ENCODE measurements at places on chromosomes 16 and 17. TPM values are rescaled to one million over a fixed set of nuclear protein-coding genes. Genes with fewer than 3 reads are reported as not detected.

The MYH8 gene
- not detected for total RNA-seq

The SMIM22 gene
- not detected for total RNA-seq

The FBXW10 gene
- not detected for total RNA-seq

The CA5A gene
- not detected for total RNA-seq

The KCNG4 gene
- total RNA-seq: not detected

The DOC2A gene
- 0.54 TPM for total RNA-seq

The RASD1 gene
- 0.46 TPM for total RNA-seq

The KCNJ18 gene
- total RNA-seq: not detected

The DLG4 gene
- total RNA-seq: 21.3 TPM

The HS3ST4 gene
- total RNA-seq: not detected

The SERPINF2 gene
- 0.75 TPM for total RNA-seq

- DNase-seq: no peak
Measured at GRCh38 chr16:19781226-19781625, 63.2 kb downstream of the IQCK start.

GRCh38 chr17:69223809-69224208 lies 4.8 kb downstream of the ABCA10 start:
- no peak for DNase-seq

GRCh38 chr17:38584350-38584925 lies 21.3 kb downstream of the SRCIN1 start:
- peak; percentile 64 for DNase-seq

- no peak for DNase-seq
Measured at GRCh38 chr17:7512105-7512504, 27.9 kb downstream of the POLR2A start.

- DNase-seq: no peak
Measured at GRCh38 chr16:2966808-2967191, 2.3 kb upstream of the PAQR4 start.

DNA sequence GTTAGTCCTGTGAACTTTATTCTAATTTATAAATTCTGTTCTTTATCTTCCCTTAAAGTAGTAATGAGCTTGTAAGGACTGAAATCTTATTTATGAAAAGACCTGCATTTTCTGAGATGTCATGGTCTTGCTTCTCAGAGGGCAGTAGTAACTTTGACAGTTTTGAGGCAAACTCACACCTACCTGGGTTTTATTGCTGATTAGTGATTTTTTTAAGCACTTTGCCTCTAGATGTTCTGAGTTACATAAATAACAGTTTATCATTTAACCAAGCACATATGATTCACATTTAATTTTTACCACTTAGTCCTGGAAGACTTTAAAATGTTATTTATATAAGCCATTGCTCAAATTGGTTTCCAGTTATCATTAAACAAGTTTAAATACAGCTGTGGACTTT lies 10.7 kb downstream of the DUSP14 start:
- no peak for DNase-seq

- DNase-seq: no peak
Measured at GRCh38 chr17:41343029-41343428, 7.6 kb downstream of the KRT33A start.

- DNase-seq: peak; percentile 26
Measured at GRCh38 chr17:74513987-74514631, 17.2 kb downstream of the CD300LB start.

DNA sequence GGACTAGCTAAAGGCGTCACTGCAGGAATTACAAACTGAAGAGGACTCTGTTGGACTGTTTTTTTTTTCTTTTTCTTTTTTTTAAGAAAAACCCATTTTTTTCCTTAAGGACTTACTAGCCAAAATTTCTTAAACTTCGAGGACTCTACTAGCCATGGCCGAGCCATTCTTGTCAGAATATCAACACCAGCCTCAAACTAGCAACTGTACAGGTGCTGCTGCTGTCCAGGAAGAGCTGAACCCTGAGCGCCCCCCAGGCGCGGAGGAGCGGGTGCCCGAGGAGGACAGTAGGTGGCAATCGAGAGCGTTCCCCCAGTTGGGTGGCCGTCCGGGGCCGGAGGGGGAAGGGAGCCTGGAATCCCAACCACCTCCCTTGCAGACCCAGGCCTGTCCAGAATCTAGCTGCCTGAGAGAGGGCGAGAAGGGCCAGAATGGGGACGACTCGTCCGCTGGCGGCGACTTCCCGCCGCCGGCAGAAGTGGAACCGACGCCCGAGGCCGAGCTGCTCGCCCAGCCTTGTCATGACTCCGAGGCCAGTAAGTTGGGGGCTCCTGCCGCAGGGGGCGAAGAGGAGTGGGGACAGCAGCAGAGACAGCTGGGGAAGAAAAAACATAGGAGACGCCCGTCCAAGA lies 878 bp downstream of the HEXIM1 start:
- DNase-seq: peak; percentile 80

DNA sequence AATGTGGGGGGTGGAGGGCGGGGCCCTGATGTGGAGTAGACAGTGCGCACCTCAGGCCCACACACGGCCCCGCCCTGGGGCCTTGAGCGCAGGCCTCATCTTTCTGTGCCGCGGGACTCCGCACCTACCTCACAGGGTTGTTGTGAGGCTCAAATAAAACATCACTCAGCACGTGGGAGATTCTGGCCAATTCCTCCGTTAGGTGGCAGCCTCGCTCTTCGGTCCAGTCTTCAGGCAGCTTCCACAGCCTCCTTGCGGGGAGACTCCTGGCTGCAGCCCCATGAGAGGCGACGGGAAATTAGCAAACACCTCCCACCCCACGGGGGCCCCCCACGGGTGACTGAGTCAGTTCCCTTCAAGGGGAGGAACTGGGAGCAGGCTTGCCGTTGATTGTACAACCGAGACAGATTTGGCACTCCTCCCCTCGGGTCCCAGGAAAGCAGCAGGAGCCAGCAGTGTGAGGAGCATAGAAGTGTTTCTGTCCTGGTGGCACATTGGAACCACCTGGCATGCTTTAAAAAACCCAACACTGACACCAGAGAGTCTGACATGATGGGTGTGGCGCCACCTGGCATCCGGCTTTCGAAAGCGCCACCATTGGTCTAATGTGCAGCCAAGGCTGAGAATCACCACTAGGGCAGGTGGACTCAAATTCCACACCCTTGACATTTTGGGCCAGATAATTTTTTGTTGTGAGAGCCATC lies 7.6 kb downstream of the MRM1 start:
- no peak for DNase-seq

- DNase-seq: no peak
Measured at GRCh38 chr17:59848778-59849177, 44.0 kb downstream of the TUBD1 start.

- no peak for DNase-seq
Measured at GRCh38 chr16:4601036-4601863, 13.4 kb downstream of the UBALD1 start.

GRCh38 chr17:45335721-45336120 lies 18.9 kb upstream of the MAP3K14 start:
- DNase-seq: no peak

- no peak for DNase-seq
Measured at GRCh38 chr16:16075488-16076422, 126.3 kb downstream of the ABCC1 start.

DNA sequence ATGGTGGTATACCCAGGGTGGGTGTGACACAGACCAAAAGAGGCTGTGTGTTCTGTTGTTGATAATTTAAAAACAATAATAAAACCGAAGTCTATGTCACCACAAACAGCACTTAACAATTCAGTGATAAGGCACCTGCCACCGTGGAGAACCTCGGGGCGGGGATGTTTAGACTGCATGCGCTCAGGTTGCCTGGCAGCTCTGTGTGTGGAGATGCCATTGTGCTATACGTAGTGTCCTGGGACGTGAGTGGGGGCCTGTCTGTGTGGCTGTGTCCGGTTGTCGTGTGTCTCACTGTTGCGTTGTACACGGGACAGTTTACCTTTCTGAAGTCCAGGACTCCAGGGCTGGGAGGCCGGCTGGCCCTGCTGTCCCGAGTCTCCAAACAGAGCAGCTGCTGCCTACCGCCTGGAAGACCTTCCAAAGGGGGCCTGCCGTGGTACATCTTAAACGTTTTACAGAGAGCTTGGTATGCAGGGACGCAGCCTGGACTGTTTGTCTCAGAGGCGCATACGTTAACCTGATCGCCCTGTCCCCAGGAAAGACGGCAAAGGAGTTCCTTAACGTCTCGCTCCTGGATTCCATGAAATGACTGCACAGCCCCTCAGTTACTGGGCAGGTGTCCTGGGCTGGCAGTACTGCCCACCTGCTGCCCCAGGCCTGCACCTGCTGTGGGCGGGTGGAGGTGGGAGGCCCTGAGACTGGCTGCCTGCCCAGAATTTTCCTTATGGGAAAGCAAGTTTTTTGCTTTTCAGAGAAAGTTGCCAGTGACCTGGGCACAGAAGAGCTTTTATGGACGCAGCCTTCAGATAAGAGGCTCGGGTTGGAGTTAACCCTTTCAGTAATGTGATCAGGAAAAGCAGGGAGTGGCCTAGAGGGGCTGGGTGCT lies 19.0 kb downstream of the SPIRE2 start:
- DNase-seq: no peak

DNA sequence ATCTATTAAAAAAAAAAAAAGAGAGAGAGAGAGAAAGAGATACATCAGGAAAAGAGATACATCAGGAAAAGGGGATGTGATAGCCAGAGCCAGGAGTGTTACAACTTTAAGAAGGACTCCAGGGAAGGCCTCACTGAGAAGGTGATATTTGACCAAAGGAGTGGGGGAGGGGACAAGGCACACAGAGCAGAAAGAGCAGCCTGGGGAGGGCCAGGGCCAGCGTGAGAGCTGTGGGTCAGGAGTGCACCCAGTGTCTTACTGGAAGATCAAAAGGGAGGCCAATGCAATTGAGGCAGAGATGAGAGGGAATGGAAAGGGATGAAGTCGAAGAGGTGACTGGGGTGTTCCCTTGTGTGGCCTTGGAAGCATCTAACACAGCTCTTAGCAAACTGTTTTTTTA lies 7.7 kb downstream of the ASPHD1 start:
- no peak for DNase-seq

DNA sequence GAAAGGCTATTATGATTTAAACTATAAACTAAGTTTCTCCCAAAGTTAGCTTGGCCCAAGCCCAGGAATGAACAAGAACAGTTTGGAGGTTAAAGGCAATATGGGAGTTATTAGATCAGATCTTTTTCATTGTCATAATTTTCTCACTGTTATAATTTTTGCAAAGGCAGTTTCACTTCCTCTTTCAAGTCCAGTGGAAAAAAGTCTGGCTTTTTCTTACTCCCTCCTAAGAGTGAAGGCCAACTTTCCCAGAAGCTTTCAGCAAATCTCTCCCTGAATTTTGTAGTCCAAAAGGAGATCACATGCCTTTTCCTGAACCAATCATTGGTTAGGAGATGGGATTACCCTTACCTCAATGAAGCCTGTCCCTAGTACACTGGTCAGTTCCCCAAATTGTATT lies 9.1 kb upstream of the BLMH start:
- DNase-seq: no peak

DNA sequence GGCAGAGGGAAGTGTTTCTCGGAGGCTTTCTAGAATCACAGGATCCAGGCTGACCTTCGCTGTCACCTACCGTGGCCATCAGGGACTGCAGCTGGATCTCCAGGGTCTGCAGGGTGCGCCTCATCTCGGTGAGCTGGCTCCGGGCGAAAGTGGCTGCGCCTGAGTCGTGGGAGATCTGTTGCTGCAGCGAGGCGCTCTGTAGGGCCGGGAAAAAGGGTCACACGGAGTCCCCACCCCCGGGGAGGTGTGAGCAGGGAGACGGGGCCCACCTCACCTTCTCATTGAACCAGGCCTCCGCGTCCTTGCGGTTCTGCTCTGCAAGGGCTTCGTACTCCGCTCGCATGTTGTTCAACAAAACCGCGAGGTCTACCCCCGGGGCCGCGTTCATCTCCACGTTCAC lies 2.9 kb downstream of the KRT28 start:
- DNase-seq: no peak

DNA sequence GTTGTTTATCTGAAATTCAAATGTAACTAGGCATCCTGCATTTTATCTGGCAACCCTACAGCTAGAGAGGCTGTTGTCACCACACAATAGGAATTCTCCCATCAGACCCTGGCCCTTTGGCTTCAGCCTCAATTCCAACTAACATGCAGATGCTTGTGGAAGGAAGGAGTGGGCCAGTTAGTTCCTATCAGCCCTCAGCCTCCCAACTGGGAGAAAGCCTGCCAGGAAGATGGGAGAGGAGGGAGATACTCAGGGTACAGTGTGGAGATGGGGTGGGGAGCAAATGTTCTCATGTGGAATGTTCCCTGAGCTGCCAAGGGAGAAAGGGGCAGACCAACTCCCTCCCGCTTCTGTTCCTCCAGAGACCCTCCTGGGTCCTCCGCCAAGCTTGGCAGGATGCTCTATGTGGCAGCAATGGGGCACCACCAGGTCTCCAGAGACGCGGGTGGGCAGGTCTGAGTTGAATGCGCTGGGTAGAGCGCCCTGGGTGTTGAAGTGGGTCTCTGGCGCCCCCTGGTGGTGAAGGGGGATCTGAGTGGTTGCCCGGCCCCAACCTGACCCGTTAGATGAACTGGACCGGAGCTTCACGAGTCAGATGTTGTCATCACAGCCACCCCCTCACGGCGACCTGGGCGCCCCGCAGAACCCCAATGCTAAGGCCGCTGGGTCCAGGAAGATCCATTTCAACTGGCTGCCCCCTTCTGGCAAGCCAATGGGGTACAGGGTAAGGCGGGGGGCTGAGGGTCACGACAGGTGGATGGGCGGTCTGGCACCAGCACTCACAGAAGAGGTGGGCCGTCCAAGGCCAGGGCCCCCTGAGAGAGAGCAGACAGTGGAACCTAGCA lies 15.2 kb downstream of the GALK1 start:
- DNase-seq: peak; percentile 92

DNA sequence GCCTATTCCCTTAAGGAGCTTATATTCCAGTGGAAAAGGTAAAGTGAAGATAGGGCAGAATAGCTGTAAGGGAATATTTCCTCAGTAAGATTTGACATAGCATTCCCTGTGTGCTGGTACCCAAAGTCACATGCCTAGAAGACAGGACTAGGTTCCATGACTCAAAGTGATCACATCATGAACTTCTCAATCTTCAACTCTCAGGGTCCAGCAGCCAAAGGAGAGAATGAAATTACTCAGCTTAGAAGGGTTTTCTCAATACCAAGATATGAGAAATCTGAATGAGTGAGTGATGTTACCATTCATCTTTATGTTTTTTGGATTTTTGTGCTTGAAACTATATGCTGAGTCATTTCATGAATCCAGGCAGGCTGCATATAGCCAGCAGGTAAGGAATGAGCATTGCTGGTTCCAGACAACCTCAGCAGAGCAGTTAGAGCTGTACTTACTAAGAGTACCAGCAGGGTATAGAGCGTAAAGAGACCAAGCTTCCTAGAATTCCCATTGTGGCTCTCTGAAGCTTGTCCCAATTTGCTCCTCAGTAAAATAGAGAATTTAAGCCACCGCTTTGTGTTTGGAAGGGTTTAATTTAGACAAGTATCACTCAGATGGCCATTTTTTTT lies 91.1 kb downstream of the ANKFN1 start:
- no peak for DNase-seq

- peak; percentile 40 for DNase-seq
Measured at GRCh38 chr16:67246756-67247191, 507 bp downstream of the FHOD1 start.

DNA sequence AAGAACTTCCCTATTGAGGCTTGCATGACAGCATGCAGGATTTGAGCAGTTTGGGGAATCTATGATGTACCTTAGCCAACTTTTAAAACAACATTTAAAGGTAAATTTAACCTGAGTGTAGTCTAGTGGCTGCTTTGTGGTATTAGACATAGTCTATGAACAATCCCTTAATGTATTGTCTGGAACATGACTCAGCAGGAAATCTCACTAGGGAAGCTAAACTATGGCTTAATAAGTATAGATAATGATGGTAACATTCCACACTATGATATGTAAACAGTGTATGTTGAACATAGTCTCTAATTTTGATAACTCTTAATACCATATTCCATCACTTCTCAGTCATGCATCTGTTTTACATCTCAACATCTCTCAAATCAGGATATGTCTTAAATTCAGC lies 52.1 kb upstream of the SLC12A3 start:
- no peak for DNase-seq
